Fibroblast of lung (primary cell): ENCODE measurements at places on chromosomes 16 and 17. TPM values are rescaled to one million over a fixed set of nuclear protein-coding genes. Genes with fewer than 3 reads are reported as not detected.
A peak's percentile ranks its signal among the peaks of the same experiment; 100 is the strongest.

DNA sequence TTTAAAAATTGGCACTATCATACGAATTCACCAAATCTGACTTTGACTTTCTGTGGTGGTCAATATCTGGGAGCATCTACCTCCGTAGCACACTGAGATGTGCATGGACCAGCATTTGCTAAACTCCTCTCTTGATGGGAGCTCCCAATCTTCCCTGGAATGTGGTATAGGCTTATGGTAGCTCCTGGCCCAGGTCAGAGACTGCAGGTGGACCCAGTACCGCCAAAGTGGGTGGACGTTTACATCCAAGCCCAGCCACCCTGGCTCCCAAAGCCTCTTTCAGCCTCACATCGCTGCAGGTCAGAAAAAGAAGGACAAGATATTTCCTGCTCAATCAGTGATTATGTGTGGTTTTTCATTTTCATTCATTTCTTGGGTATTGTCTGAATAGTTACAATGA is 43.1 kb upstream of the NKD1 start:
- no peak for DNase-seq

Gene MTSS2
- polyA plus RNA-seq = 90.4 and 131 TPM in 2 replicates

GRCh38 chr17:28926786-28927185 is 23.9 kb upstream of the DHRS13 start:
- no peak for DNase-seq

GRCh38 chr16:12611916-12612597 is 191.6 kb downstream of the CPPED1 start:
- no peak for DNase-seq

Gene KRT16
- polyA plus RNA-seq = 0.05 and 0.09 TPM in 2 replicates

GRCh38 chr17:77400445-77400870 is 259.7 kb downstream of the SEC14L1 start:
- no peak for DNase-seq

DNA sequence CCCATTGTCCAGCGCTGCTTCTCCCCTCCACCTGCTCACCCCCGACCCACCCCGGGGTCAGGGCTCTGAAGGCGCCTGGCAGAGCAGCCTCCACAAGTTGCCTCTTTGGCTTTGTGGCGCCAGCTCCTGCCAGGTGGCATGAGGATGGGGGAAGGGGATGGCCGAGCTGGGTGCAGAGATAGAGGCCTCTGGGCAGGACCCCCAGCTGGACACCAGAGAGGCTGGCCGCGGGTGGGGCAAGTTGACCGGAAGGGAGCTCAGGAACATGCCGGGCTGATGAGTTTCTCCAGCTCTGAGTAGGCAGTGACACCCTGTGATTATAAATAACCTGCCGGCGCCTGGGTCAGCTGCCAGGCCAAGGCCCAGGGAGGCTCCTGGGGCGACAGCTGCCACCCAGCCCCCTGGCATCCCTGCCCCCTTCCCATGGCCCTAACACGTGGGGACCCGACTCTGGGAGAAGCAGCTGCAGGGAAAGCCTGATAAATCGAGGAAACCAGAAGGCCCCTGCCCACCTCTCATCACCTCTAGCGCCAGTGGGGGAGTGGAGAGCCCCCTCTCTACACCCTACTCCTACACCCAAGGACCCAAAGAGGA is 729 bp downstream of the P2RX5 start:
- DNase-seq = no peak

Gene YBX2
- not detected in 2 replicates for polyA plus RNA-seq

- peak; percentile 84 for DNase-seq
Measured at GRCh38 chr17:8623591-8623990, 6.9 kb downstream of the MYH10 start.

Gene CACNA1H
- polyA plus RNA-seq = 0.05 and 10.5 TPM in 2 replicates

Gene TBC1D3
- polyA plus RNA-seq = not detected in 2 replicates

- DNase-seq = no peak
Measured at GRCh38 chr16:13324851-13325250, 423.5 kb downstream of the SHISA9 start.

DNA sequence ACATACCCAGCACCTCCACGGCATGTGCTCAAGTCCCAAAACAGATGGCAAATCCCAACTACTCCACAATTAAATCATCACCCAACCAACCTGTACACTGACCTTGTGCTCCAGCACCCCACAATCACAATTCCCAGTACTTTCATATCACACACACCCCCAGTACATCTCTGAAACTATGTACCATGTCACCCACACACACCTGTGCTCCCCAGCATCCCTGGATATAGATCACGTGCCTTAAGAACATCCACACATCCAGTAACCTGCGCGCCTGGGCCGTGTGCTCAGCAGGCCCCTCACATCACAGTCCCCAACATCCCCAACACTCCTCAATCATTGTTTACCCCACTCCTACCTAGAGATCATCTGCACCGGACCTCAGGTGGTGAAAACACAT is 2.1 kb downstream of the NLGN2 start:
- DNase-seq = no peak

GRCh38 chr16:56800355-56800754 is 64.7 kb upstream of the SLC12A3 start:
- peak; percentile 29 for DNase-seq

DNA sequence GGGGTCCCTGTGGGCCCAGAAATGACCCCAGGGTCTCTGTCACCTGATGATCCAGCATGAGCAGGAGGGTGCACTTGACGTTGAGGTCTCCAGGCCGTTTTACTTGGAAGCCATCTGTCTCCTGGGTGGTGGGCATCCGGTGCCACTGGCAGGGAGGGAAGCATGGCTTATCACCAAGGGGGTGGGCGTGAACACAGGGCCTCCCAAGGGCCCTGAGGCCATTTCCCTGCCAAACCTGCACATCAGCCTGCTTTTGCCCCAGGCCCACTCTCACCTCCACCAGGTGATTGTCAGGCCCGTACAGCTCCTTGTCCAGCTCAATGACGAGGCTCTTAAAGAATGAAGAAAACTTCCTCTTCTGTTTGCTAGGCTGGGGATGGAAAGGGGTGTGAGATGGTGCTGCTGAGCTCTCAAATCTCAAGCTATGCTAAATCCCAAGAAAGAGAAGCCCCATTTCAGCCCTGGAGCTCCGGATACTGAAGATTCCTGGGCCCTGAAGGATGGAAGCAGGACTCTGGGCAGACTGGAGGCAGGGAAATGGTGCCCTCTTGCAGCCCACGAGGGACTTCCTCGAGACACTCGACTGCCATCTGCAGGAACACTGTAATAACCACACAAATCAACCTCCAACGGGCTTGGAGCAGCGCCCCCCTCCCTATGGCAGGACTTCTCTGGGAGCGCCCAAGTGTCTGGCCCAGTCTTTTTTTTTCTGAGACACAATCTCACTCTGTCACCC is 7.1 kb upstream of the FTSJ3 start:
- peak; percentile 80 for DNase-seq

- peak; percentile 67 for DNase-seq
Measured at GRCh38 chr17:29158488-29159275, 21.5 kb downstream of the MYO18A start.

Gene C16orf92
- not detected in 2 replicates for polyA plus RNA-seq

DNA sequence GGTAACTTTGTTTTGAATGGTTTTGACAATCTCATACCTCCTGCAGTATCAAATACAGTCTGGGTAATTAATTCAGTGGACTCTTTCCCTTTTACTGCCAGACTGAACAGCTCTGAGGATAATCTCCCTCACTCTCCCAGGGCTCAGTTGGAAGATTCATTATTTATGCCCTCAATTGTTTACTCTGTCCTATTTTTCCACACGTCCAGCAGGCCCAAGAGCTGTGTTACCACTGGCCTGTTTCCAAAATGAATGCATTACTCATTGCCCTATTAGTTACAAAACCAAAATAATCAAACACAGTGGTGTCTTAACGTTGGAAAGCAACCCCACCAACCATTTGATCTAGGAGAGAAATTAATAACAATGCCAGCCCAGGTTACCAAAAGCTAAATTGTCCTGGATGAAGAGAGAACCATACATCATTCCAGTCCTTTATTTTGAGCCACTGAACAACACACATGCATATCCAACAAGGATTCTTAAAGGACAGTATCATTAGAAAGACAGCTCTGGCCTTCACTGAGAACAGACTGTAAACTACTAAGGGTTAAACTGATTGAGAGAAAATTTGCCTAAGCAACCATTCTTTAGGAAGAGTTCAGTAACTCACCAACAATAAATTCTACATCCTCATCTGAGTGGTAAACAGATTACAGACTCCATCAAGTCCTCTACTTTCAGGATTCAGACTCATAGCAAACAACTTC is 34.5 kb downstream of the FAM222B start:
- DNase-seq = peak; percentile 93

Gene GP2
- polyA plus RNA-seq = not detected in 2 replicates

Gene EPX
- polyA plus RNA-seq = not detected in 2 replicates

Gene ZC3H7A
- 48.9 and 60.4 TPM in 2 replicates for polyA plus RNA-seq

Gene RRAD
- polyA plus RNA-seq = 7.8 and 11.6 TPM in 2 replicates

Gene TVP23A
- polyA plus RNA-seq = not detected in 2 replicates

DNA sequence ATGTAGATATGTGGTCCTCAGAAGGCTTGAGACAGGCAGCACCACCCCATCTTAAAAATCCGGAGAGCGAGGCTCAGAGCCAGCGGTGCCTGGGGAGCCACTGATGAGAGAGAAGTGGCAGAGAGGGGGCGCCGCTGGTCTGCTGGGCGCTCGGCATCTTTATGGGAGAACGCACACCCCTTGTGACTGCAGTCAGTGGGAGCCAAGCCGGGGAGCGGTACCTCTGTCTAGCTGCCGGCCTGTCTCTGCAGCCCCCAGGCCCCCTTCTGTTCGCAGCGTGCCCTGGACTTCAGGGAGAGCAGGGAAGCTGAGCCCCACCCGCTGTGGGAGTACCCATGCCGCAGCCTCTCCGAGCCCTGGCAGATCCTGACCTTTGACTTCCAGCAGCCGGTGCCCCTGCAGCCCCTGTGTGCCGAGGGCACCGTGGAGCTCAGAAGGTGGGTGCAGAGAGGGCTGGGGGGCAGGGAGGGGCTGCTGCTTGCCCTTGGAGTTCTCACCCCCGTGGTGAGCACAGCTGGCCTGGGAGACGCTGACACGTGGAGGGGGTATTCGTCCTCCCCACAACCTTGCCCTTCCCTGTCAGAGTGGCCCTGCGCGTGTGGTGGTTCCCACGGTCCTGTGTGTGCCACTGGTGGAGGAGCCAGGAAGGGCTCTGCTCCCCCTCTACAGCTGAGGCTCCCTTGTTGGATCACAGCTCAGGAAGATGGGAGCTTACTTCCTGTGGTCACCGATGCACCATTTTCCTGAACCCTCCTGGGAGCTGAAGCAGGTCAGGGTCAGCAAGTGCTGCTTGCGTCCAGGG is 44.8 kb downstream of the PRMT7 start:
- no peak for DNase-seq

DNA sequence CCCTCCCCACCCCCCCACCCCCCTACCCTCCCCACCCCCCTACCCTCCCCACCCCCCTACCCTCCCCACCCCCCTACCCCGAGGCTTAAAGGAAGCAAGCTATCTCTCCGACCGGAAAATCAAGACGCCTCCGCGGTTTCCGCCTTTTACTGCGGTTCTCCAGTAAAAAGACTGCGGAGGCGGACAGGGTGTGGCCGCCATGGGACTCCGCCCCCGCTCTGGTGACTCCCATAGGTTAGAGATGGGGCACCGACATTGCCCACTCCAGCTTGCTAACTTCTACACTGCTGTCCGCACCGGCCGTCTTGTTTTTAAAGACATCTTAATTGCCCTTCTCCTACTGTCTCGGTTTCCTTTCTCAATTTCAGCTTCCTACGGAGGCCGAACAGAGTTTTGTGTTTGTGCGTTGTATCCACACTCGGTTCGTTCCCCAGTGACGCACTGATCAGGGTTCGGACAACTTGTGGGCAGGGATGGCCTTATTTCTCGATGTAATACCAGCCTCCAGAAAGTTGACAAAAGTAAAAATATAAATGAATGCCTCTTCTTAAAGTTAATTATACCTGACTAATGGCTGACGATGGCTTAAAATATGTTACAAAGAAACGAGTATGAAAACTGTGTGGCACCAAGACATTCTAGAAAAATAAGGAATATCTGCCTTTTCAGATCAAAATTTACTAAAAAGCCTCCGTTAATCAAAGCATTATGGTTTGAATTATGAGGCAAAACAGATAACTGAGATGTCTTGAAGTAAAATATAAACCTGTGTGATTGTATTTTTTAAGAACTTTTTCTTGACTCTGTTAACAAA is 1.1 kb upstream of the ZNF200 start:
- no peak for DNase-seq

DNA sequence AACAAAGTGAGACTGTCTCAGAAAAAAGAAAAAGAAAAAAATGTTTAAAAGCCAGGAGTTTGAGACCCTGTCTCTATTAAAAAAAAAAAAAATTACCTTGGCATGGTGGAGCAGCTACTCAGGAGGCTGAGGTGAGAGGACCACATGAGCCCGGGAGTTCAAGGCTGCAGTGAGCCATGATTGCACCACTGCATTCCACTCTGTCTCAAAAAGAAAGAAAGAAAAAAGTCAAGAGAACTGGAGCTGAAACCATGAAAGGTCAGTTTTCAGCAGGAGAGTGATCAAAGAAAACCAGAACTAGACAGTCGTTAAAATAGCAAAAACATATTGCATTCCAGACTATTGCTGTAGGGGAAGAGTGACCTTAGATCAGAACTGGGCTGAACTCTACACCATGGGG is 8.8 kb downstream of the QPRT start:
- DNase-seq = no peak

Gene SCGB1C2
- polyA plus RNA-seq = not detected in 2 replicates

DNA sequence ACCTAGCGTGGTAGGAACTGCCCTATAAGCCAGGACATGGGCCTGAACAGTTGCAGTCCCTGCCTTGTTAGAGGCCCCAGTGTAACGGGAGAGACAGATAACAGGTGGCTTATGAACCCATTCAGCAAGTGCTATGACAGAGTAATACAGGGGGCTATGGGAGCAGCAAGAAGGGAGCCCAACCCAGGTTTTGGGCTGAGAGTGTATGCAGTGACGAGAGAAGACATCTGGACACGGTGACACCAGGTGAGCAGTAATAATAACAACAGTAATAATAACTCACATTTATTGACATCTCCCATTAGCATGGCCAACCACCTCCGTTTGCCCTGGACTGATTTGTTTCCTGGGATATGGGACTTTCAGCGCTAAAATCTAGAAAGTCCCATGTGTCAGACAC is 100.8 kb downstream of the IRX5 start:
- no peak for DNase-seq

- DNase-seq = no peak
Measured at GRCh38 chr17:67982686-67983382, 13.4 kb downstream of the C17orf58 start.

DNA sequence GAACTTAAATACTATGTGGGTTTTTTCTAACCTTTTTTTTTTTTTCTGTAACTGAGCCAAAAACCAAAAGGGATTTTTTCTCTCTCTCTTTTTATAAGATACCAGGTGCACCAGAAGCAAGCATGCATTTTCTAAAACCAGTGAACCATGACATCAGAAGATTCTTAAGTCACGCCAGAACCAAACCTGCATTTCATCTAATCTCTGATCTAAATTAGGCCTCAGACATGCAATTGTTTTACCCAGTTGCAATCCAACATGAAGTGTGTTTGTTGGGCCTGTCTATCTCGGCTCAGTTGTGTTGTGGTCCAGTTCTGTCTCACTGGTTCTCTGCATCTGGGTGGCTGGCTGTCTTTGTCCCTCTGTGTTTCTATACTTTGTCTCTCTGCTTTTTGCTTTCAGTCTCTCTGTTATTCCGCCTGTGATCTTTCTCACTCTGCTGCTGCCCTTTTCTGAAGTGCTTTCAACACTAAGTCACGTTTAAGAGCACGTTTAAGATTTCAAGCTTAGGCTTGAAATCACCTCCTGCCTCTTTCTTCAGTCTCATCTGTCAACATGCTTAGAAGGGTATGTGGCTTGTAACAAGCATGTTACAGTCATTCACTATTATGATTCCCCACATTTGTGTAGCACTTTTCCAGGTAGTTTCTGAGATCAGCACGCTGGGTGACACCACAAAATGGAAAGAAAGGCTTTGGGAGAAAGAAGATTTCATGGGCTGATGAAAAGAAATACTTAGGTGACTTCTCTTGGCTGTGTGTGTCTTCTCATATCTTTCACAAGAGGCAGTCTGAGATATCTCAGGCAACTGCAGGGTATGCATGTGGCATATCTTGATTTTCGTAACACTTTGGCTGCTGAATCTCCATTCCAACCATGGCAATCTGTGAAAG is 488.9 kb downstream of the SHISA9 start:
- DNase-seq = no peak
